ENCODE measurements at places on chromosomes 5 and 9. TPM values are rescaled to one million over a fixed set of nuclear protein-coding genes. Genes with fewer than 3 reads are reported as not detected.

Gene CDC25C
- total RNA-seq = 11.1 TPM

Gene NR2F1-AS1
- 25.6 TPM for total RNA-seq

Gene LRRC26
- total RNA-seq = not detected

Gene TRIM36
- total RNA-seq = 1.4 TPM

Gene PCDHB6
- total RNA-seq = 0.64 TPM

Gene ANKS6
- total RNA-seq = 18.4 TPM

Gene OR1J2
- total RNA-seq = not detected

Gene C1QTNF2
- 0.39 TPM for total RNA-seq

Gene GLRA1
- not detected for total RNA-seq

Gene KCNMB1
- total RNA-seq = not detected

Gene HMCN2
- total RNA-seq = not detected

Gene SKIC3
- total RNA-seq = 36.7 TPM

Gene NR6A1
- total RNA-seq = 0.52 TPM

Gene MYMK
- 1.0 TPM for total RNA-seq

Gene NTNG2
- 1.3 TPM for total RNA-seq

Gene PCDHGA2
- 0.39 TPM for total RNA-seq

Gene COL27A1
- total RNA-seq = 3.2 TPM

Gene BHMT2
- 1.2 TPM for total RNA-seq

Gene PTPRD
- total RNA-seq = 65.2 TPM

Gene C5orf58
- total RNA-seq = not detected

Gene ADAMTSL1
- 1.0 TPM for total RNA-seq

Gene TNFSF15
- total RNA-seq = 0.08 TPM

Gene PCDHB11
- total RNA-seq = 1.7 TPM

Gene ALDH7A1
- 24.4 TPM for total RNA-seq
